ENCODE measurements at places on chromosomes 6 and 20.

- no peak for DNase-seq
Measured at GRCh38 chr6:94217836-94218235, 798.5 kb upstream of the EPHA7 start.

DNA sequence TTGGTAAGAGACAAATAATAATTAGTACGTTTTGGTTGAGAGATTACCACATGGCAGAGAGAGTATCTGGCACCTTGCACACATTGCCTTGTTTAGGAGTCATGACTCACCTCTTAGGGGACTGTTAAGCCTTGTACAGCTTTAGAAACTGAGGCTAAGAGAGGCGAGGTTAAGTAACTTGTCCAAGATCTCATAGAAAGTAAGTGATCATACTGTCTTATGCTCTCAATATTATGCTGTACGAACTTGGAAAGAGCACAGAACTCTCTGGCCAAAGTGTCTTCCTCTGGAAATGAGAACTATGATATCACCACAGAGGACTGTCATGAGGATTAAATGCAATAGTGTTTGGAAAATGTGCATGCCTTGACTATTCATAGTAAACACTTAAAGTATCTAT lies 249.0 kb downstream of the UTRN start:
- no peak for DNase-seq

GRCh38 chr6:164114051-164114450 lies 699.5 kb downstream of the QKI start:
- no peak for DNase-seq

DNA sequence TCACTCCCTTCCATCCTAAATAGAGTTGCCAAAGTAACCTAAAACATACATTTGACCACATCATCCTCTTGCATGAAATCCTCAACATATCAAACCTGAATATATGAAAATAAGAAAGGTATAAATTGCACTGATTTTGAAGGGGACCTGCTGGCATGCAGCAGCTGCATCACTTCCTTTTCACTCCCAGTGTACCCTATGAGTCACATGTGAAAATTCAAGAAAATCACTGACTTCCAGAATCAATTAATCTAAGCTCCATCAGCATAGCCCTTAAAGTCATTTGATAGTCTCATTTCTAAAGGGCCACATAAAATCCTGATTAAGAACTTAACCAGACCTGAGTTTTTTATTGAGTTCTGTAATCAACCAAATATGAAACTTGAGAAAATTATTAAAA lies 24.3 kb downstream of the SNX14 start:
- DNase-seq: no peak
